ENCODE measurements at places on chromosomes 3 and 15.

DNA sequence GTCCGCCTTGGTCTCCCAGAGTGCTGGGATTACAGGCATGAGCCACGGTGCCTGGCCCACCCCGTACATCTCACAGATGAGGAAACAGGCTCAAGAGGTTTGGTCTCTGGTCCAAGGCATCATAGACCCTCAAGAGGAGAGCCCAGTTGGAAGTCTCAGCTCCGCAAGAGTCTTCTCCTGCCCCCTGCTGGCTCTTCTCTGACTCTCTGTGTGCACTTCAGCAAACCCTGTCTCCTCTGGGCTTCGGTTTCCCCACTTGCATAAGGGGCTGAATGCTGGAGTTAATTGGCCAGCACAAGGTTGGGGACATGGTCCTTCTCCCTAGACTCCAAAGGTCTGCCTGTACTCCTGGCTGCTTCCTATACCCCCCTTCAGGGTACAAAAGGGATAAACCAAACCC lies 3.9 kb downstream of the MST1R start:
- DNase-seq, result no peak

DNA sequence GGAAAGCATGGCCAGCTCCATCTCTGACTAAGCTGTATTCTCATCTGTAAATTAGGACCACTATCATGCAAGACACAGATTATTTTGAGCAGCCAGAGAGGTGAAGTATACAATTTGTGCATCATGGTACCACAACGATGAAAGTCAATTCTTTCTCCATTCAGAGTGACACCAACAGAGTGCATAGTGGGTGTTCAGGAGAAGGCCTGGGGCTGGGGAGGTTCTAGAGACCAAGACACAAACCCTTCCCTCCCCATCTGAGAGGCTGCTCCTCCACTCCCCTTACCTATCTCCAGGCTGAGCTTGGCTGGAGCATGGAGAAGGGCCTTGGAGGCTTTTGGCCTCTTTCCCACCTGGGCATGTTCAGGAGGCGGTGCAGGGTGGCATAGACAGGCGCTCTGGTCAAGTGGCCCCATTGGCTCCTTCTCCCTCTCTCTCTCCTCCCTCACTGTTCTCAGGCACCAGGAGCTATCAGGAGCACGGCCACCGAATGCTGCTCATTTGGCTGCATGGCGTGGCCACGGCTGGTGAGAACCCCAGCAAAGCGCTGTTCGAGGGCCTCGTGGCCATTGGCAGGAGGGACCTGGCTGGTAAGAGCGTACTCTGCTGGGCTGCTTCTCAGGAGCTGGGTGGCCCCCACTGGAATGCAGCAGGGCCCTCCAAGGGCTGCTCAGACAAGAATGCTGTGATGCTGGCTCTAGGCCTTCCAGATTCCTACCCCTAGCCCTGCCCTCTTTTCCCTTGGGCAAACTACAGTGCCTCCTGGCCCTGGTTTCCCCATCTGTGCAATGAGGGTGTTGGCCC lies 37.9 kb downstream of the ANKDD1A start:
- DNase-seq, result no peak

DNA sequence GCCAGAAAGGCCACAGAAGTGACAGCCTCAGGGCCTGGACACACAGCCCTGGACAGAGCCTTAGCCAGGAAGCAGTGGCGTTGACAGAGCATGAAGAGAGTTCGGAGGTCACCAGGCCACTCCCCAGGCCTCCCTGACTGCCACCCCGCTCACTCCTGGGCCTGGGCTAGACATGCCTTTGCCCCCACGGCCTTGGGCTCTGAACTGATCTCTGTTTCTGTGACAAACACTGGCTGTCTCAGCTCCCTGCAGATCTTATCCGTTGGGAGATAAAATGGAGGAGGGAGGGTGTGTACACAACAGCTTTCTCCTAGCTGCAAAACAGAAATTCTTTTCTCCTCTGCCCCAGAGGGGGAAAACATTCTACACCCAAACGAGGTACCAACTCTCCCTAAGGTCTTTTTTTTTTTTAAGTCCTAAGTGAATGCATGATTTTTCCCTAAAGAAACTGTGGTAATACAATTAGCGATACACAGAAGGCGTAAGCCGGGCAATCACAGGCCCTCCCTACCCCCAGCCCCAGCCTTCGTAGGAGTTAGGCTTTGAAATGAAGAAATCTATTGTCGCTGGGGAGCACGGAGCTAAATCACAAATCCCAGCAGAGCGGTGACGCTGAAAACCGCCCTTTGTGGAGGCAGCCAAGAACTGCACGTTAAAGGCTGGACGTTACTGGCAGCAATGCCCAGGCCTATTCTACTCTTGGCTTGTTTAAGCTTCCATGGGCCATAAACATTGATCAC lies 45.0 kb downstream of the SRGAP3 start:
- DNase-seq, result no peak

DNA sequence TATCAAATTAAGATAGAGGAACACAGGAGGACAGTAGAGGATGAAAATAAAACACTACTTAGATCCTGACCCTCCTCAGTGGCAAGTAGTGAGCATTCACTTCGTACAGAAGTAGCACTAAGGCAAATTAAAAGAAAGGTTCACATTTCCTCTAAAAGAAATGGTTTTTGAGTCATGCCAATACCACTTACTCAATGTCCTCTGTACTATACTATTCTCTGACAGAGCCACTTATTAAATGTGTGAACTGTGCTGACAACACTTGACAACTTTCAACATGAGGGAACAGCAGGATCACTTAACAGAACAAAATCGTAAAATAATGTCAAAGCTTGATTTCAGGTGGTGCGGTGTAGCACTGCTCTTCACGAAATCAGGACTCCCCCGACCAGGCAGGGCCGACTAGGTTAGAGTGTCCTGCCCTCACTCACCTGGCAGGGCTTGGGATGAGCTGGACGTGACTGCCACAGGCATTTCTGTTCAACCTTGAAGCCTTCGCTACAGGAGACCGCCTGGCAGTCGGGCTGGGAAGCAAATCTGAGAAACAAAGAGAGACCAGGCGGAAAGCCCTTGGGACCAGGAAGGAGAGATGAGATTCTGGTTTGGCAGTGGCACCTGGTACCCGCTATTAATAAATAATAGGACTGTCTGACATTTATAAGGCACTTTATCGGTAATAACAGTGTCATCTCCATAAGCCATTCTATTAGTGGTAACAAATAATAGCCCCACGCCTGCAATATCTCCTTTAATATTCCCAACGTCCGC lies 611 bp upstream of the SLC27A2 start:
- no peak for DNase-seq

DNA sequence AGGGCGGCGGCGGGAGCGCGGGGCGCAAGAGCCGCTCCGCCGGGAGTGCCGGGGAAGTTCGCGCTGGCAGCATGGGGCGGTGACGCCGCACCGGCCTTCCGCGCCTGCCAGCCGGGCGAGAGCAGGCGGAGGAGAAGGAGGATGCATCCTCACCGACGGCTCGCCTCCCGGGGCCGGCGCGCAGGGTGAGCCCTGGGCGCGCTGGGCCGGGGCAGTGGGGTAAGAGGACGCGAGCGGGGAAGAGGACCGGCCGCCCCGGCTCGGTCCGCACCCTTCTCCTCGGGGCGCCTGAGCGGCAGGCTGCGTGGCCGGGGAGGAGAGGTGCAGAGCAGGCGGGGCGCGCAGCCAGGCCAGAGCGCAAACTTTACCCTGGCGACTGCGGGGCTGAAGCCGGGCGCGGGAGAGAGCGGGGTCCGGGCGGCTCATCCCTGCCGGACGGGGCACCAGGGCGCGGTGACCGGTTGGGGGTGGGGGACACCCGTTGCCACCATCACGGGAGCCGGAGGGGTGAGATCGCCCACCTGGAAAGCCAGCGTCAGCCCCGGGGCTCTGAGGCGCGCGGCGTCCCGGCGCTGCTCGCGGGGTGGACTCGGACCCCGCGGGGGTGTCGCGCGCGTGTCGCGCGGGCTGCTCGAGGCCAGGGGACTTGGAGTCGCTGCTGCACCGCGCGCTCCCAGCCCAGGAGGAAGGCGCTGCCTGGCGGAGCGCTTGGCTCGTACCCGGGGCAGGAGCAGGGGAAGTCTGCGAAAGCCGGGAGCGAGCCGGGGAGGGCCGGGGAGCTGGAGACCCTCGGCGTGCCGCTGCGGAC lies 542 bp downstream of the GABRA5 start:
- DNase-seq, result no peak

- DNase-seq, result no peak
These were observed 29.5 kb downstream of the GLB1 start for GRCh38 chr3:33067484-33067883.

GRCh38 chr3:113668015-113668414 lies 28.4 kb downstream of the USF3 start:
- DNase-seq, result no peak

GRCh38 chr3:152243721-152244516 lies 24.8 kb upstream of the MBNL1 start:
- no peak for DNase-seq

- DNase-seq, result no peak
These were observed 165.0 kb downstream of the PDZRN3 start for GRCh38 chr3:73459711-73460110.

DNA sequence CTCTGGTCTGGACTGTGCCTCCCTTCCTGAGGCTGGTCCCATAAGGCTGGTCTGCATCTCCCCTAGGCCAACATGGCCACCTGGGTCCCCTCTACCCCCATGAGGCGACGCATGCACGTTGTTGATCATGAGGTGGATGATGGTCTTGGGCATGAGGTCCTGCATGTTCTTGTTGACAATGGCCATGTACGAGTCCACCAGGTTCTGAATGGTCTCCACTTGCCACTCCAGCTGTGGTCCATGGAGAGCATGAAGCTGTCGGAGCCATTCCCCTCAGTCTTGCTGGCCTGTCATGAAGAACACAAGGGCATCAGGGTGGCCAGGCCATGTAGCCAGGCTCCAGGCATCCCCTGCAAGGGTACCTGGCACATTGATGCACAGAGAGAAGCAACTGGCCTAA lies 27.1 kb upstream of the CSPG4 start:
- DNase-seq, result no peak

DNA sequence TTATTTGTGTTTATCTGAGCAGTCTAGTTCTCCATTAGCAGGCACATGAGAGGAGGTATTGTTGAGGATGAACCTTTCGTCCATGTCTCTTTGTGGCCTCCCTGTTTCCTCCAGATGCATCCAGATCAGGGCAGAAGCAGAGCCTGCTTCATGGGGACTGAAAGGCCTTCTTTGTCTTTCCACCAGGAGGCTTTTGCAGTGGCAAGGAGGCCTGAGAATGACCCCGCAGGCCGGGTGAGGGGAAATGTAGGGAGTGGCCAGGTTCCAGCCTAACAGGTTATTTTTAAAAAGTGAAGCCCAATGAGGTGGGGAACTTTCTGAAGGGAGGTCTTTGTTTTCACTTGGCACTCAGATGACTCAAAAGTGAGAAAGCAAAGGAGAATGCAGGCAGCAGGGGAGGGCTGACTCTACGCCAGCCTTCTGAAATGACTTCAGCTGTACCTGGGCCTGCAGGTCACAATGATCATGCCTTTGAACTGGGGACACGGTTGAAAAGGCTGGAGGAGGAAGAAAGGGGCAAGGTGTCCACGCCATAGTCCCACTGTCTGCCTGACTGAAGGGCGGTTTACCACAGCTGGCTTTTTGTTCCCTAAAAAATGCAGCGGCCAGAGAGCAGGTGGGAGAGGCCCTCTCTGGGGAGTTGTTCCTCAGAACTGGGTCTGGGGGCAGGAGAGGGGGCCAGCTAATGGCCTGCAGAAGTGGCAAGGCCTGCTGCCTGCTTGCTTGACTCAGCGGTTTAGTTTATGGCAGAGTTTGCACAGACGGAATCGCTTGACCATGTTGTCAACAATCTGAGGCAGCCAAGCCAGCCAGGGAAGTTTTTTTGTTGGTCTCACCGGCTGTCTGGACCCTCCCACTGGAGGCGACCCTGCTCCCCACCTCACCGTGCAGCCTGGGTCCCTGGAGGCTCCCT lies 28.7 kb downstream of the CMTM7 start:
- DNase-seq, result peak; percentile 89

- peak; percentile 92 for DNase-seq
These were observed 138.7 kb downstream of the KLF13 start for GRCh38 chr15:31465083-31465955.

- DNase-seq, result no peak
These were observed 951.6 kb downstream of the DIPK2A start for GRCh38 chr3:144923046-144923775.

- DNase-seq, result no peak
These were observed 48.5 kb upstream of the RYR3 start for GRCh38 chr15:33262306-33262705.

- no peak for DNase-seq
These were observed 24.8 kb upstream of the NOX5 start for GRCh38 chr15:68989541-68990230.

GRCh38 chr3:188796122-188796631 lies 375.6 kb upstream of the TPRG1 start:
- DNase-seq, result no peak

DNA sequence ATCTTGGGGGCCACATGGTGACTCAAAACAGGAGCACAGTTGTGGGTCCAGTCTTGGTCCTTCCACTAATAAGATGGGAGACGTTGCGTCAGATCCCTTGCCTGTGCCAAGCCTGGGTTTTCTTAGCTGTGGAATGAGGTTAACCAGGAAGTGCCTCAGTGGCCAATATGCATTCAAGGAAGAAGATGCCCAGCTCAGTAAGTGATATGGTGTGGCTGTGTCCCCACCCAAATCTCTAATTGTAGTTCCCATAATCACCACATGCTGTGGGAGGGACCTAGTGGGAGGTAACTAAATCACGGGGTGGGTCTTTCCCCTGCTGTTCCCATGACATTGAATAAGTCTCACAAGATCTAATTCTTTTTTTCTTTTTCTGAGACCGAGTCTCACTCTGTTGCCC lies 6.4 kb downstream of the ALG1L2 start:
- DNase-seq, result no peak

DNA sequence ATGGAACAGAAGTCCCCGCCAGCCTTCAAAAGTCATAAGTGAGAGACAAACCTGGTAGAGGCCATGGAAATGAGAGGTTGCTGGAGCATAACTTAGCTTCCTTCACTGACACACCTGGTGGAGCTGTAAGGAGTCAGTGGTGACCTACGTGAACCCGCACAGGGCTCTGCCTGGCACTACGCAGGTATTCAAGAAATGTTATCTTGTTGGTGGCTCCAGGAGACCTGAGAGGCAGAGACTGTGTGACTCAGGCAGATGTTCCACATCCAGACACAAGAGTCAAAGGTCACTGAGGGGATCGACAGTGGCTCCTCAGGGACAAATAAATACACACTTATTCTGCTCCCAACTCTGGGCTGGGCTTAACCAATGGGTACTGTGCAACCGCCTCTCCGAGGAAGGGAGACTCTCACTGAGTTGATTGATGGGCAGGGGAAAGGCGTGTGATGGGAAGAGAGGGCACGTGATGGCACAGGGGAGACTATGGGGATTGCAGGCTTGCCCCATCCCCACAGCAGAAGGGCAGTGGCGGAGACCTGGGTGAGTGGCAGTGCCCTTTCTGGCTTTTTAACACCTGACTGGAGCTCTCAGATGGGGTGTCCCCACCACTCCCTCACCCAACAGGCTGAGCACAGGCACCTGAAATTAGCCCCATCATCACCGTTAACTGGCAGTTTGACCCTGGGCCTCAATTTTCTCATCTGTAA lies 111.7 kb upstream of the SMAD3 start:
- no peak for DNase-seq

GRCh38 chr3:43090238-43090637 lies 15.6 kb downstream of the POMGNT2 start:
- DNase-seq, result no peak

- no peak for DNase-seq
These were observed 28.3 kb upstream of the AP4E1 start for GRCh38 chr15:50880206-50880605.

GRCh38 chr3:98556164-98557130 lies 24.7 kb downstream of the GPR15 start:
- no peak for DNase-seq
